ENCODE measurements at places on chromosomes 12 and 14. TPM values are rescaled to one million over a fixed set of nuclear protein-coding genes. Genes with fewer than 3 reads are reported as not detected.

- H3K27me3 ChIP-seq = no peaks in the 10 kb centered on the region
- no peaks in the 10 kb centered on the region for H3K4me1 ChIP-seq
- no peaks in the 10 kb centered on the region for H3K36me3 ChIP-seq
- no peak overlapping the region for H3K4me3 ChIP-seq
These were observed 63.3 kb downstream of the TBX5 start for GRCh38 chr12:114342656-114343055.

- H3K27ac ChIP-seq = no peak overlapping the region
- no peaks in the 10 kb centered on the region for H3K27me3 ChIP-seq
- H3K4me3 ChIP-seq = no peak overlapping the region
- no peak for DNase-seq
- H3K4me1 ChIP-seq = no peaks in the 10 kb centered on the region
These were observed 14.7 kb downstream of the MMAB start for GRCh38 chr12:109558374-109559199.

DNA sequence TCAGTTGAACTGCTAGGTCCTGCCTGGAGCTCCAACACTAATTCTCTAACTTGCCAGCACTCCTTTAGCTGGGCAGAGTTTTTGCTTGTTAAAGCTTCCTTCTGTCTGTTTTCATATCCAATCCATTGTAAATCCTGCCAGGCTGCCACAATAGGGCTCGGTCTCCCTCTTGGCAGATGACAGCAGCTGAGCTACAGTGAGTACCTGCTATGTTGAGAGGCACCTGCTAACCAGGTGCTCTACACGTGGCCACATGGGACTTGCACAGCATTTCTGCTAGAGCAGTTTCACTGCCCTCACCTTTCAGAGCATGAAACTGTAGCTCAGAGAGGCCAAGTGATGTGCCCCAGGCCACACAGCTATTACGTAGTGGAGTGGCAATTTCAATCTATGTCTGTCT, 106.6 kb upstream of the NOS1 start:
- no peaks in the 10 kb centered on the region for H3K36me3 ChIP-seq
- H3K27ac ChIP-seq = no peak overlapping the region
- no peaks in the 10 kb centered on the region for H3K27me3 ChIP-seq
- H3K4me1 ChIP-seq = no peaks in the 10 kb centered on the region
- DNase-seq = no peak

GRCh38 chr14:94483729-94484275, 7.8 kb upstream of the SERPINA9 start:
- no peaks in the 10 kb centered on the region for H3K36me3 ChIP-seq
- no peak overlapping the region for H3K27ac ChIP-seq
- peaks cover 30% of the 10 kb centered on the region for H3K27me3 ChIP-seq
- no peak overlapping the region for H3K4me3 ChIP-seq
- no peak for DNase-seq

GRCh38 chr12:55925870-55926737, 1.6 kb downstream of the PYM1 start:
- H3K27me3 ChIP-seq = no peaks in the 10 kb centered on the region
- DNase-seq = no peak
- H3K4me1 ChIP-seq = peaks cover 29% of the 10 kb centered on the region
- peaks cover 16% of the 10 kb centered on the region for H3K36me3 ChIP-seq
- H3K4me3 ChIP-seq = peak overlapping the region; percentile 90

DNA sequence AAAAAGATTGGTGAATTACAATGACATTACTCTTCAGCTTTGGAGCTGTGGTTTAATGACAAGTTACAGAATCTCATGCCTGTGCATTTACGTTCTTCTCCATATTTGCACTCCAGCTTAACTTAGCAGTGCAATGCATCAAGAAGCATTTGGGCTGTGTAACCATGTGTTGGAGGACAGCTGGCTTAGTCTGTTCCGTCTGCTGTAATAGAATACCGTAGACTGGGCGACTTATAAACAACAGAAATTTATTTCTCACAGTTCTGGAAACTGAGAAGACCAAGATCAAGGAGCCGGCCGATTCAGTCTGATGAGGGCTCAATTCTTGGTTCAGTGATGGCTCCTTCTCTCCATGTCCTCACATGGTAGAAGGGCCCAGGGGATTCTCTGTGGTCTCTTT, 943.5 kb downstream of the BCL11B start:
- H3K27me3 ChIP-seq = no peaks in the 10 kb centered on the region
- H3K27ac ChIP-seq = no peak overlapping the region
- H3K36me3 ChIP-seq = no peaks in the 10 kb centered on the region
- H3K4me1 ChIP-seq = no peaks in the 10 kb centered on the region
- no peak overlapping the region for H3K4me3 ChIP-seq
- DNase-seq = no peak

DNA sequence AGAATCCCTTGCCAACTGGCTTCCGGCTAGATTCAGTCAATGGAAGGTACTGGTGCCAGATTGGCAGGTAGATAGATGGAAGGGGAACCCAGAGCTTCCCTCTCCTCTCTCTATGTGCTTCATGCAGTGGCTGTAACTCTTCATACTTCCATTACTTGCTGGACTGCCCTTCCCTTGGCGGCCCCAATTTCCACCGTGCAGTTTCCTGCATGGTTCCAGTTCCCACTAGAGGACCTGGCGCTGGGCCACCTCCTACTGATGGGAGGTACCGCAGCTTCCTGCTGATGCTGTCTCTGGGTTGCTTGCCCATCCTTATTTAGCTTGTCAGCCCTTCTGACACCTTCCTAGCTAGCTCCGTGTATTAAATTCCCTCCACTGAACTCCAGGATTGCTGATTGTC, 226.4 kb downstream of the ANO2 start:
- no peaks in the 10 kb centered on the region for H3K36me3 ChIP-seq
- peaks cover 51% of the 10 kb centered on the region for H3K4me1 ChIP-seq
- no peak overlapping the region for H3K27ac ChIP-seq
- no peak overlapping the region for H3K4me3 ChIP-seq
- H3K27me3 ChIP-seq = no peaks in the 10 kb centered on the region
- DNase-seq = no peak

GRCh38 chr12:52528641-52529143, 8.5 kb upstream of the KRT5 start:
- no peaks in the 10 kb centered on the region for H3K4me1 ChIP-seq
- no peak overlapping the region for H3K27ac ChIP-seq
- no peak for DNase-seq
- no peak overlapping the region for H3K4me3 ChIP-seq

- H3K27me3 ChIP-seq = no peaks in the 10 kb centered on the region
- H3K27ac ChIP-seq = no peak overlapping the region
- H3K36me3 ChIP-seq = no peaks in the 10 kb centered on the region
- H3K4me1 ChIP-seq = peaks cover 50% of the 10 kb centered on the region
These were observed 118.3 kb downstream of the SLC25A47 start for GRCh38 chr14:100441271-100441947.

GRCh38 chr14:91417120-91417982, at the start of gene CCDC88C:
CCDC88C (minus strand) TSS chr14:91417820; CDS start chr14:91417690, 130 bp downstream.
- H3K4me3 ChIP-seq = peak within 1 kb of the TSS; percentile 77
- H3K4me1 ChIP-seq = peaks cover 59% of the 10 kb centered on the region

DNA sequence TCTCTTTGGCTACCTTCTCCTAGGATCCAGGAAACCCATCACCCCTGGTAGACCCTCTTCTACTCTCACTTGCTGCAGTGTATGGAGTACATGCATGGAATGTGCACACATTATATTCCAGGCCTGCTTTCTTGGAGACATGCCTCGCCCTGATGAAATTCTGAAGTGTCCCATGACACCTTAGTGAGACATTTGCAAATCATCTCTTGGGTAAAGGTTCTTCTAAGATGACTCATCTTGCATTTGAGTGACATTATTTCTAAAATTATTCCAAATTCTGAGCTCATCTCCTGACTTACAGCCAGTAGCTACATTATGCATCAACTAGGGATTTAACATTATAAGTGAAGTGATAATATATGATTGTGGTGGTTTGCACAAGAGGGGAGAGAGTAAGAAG, 49.8 kb downstream of the SDR9C7 start:
- no peaks in the 10 kb centered on the region for H3K4me1 ChIP-seq
- H3K27ac ChIP-seq = no peak overlapping the region
- DNase-seq = no peak
- H3K36me3 ChIP-seq = no peaks in the 10 kb centered on the region
- H3K4me3 ChIP-seq = no peak overlapping the region

DNA sequence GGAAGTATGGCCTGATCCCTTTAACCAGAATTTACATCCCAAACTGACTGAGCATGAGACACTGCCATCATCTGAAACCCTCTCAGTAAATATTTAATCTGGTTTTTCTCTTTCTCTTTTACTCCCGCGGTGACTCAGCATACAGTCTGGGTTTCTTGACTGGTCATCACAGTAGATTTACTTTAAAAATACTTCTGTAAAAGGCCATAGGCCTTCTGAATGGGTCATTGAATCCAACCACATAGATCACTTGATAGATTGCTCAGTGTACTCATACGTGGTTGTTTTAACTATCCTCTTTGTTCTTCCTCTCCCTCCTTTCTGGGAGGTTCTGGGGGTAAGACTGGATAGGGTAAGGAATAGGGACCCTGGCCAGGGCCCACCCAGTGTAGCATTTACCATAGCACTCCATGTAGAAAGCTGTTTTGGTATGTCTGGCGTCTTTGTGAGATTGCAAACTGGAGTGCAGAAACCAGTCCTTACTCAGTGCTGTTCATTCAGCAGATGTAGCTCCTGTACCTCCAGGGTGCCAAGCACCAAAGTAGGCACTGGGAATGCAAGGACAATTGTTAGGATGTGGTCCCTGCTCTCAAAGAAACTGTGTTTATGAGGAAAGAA, 165.7 kb downstream of the SRGAP1 start:
- no peak overlapping the region for H3K4me3 ChIP-seq
- DNase-seq = no peak
- no peaks in the 10 kb centered on the region for H3K36me3 ChIP-seq

- H3K4me1 ChIP-seq = no peaks in the 10 kb centered on the region
- H3K36me3 ChIP-seq = no peaks in the 10 kb centered on the region
- no peak for DNase-seq
- H3K27me3 ChIP-seq = no peaks in the 10 kb centered on the region
These were observed 11.5 kb downstream of the MYO1H start for GRCh38 chr12:109359131-109359690.

DNA sequence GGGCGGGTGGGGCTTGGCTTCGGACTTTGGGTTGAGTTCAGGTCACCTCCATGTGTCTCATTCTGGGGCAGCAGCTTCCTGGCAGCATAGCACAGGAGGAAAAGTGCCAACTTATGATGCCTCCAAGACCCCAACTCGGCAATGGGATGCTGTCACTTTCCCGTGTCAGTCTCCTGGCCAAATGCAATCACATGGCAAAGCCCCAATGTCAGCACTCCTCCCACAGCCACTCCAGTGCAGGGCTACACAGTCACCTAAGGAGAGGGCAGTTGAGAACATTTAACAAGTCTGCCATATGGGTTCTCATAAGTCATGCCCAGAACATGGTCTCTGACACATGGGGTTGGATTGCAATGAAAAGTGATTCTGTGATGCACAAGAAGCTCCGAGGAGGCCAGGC, 26.7 kb downstream of the ELK3 start:
- H3K36me3 ChIP-seq = peaks cover 5% of the 10 kb centered on the region
- H3K4me3 ChIP-seq = no peak overlapping the region
- no peaks in the 10 kb centered on the region for H3K27me3 ChIP-seq
- DNase-seq = no peak
- peaks cover 18% of the 10 kb centered on the region for H3K4me1 ChIP-seq
- no peak overlapping the region for H3K27ac ChIP-seq

- DNase-seq = no peak
- no peaks in the 10 kb centered on the region for H3K4me1 ChIP-seq
- no peaks in the 10 kb centered on the region for H3K27me3 ChIP-seq
- H3K4me3 ChIP-seq = no peak overlapping the region
These were observed 40.2 kb downstream of the DACT1 start for GRCh38 chr14:58677996-58678395.

DNA sequence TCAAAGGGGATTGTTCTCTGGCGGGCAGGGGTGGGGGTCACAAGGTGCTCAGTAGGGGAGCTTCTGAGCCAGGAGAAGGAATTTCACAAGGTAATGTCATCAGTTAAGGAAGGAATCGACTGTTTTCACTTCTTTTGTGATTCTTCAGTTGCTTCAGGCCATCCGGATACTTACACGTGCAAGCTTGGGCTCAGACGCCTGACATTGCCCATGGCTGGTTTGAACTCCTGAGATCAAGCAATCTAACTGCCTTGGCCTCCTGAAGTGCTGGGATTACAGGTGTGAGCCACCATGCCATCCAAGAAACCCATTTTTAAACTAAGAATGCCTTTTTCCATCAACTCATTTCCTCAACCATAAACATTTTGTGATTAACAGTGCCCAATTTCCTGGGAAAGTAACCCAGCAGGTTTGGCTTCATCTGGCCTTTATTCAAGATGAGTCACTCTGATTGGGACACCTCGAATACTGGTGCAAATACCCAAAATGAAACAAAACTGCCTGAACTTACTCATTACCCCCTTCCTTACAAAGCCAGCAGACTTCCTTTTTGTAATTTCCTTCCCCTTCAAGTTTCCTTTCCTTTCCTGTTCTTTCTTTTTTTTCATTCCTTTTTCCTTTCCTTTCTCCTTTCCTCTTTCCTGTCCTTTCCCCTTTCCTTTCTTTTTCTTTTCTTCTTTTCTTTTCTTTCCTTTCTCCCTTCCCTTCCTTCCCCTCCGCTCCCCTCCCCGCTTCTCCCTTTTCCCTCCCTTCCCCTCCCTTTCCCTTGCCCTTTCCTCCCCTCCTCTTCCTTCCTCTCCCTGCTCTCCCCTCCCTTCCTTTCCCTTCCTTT, 10.2 kb upstream of the RNASE10 start:
- H3K36me3 ChIP-seq = no peaks in the 10 kb centered on the region
- H3K27me3 ChIP-seq = no peaks in the 10 kb centered on the region
- no peak overlapping the region for H3K27ac ChIP-seq

DNA sequence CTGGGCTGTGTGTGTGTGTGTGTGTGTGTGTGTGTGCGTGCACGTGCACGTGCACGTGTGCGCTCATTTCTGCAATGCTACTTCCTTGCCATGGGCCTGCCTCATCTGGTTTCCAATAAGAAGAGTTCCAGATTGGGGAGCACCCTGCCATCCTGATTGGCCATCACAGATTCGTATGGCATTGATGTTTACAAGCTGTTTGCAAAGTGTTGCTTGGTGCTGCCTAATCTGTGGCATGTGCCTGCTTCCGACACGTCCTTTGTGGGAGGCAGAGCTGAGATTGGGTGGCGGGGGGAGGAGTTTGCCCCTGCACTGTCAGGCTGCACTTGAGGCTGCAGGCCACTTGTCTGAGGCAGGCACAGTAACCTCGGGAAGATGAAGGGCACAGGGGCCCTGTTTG, 39.2 kb downstream of the SAMD4A start:
- H3K4me1 ChIP-seq = no peaks in the 10 kb centered on the region
- no peak for DNase-seq
- H3K27ac ChIP-seq = no peak overlapping the region
- no peaks in the 10 kb centered on the region for H3K27me3 ChIP-seq
- no peaks in the 10 kb centered on the region for H3K36me3 ChIP-seq

- H3K27me3 ChIP-seq = no peaks in the 10 kb centered on the region
- peaks cover 44% of the 10 kb centered on the region for H3K4me1 ChIP-seq
- H3K4me3 ChIP-seq = peak overlapping the region; percentile 89
- no peak for DNase-seq
- peaks cover 20% of the 10 kb centered on the region for H3K36me3 ChIP-seq
These were observed 1.3 kb upstream of the CD63 start for GRCh38 chr12:55729819-55730818.

GRCh38 chr14:32728976-32729375, 209.7 kb upstream of the NPAS3 start:
- no peak overlapping the region for H3K4me3 ChIP-seq
- no peaks in the 10 kb centered on the region for H3K4me1 ChIP-seq
- H3K36me3 ChIP-seq = no peaks in the 10 kb centered on the region
- no peak for DNase-seq

Gene SLC35F4
- total RNA-seq = not detected

Gene CPNE6
- total RNA-seq = not detected

Gene SERPINA10
- not detected for total RNA-seq

Gene NEDD1
- total RNA-seq = 9.3 TPM

Gene CLBA1
- total RNA-seq = 8.7 TPM

Gene SIRT4
- 5.3 TPM for total RNA-seq

Gene COPS7A
- 25.7 TPM for total RNA-seq

Gene SMOC1
- 2.2 TPM for total RNA-seq

Gene LHX5
- total RNA-seq = not detected

Gene RFLNA
- total RNA-seq = 294 TPM

Gene RPL10L
- not detected for total RNA-seq

Gene KRT71
- total RNA-seq = not detected
